ENCODE measurements at places on chromosomes 5 and 9.

- DNase-seq = no peak
These were observed 22.3 kb downstream of the GLIS3 start for GRCh38 chr9:4277531-4277991.

DNA sequence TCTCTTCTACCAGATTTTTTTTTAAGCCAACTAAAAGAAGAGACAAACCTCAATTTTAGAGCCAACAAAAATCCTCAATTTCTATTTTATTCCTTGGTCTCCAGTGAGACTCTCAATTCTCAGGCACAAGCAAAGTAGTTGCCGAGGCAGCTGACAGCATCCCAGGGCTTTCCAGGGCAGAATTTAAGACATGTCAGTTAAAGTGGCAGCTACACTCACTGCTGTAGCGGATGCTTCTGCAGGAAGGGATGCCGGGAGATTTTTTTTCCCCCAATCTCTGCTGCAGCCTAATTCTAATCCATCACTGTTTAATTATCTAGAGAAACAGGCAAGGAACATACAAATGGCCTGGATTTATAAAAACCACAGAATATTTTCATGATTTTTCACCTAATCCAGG is 57.0 kb downstream of the TTC39B start:
- no peak for DNase-seq

DNA sequence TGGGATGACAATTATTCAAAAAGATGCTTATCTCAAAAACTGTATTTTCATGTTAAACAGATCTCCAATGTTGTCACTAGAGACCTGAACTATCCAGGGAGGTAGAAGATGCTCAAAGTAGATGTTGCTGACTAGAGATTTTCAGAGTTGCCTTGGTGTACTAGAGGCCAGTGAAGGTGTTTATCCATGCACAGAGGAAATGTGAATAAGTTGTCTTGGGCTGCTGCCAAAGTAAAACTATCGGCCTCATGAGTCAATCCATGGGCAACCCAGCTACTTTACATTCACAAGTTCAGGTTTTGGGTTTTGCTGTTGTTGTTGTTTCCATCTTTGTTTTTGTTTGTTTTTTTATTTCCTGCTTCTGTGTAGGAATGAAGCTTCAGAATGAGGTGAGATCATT is 141.1 kb upstream of the RANBP3L start:
- no peak for DNase-seq

GRCh38 chr5:12745537-12745936 is 841.3 kb upstream of the CTNND2 start:
- no peak for DNase-seq

- DNase-seq = no peak
These were observed 2.8 kb upstream of the RICTOR start for GRCh38 chr5:39076757-39077728.

DNA sequence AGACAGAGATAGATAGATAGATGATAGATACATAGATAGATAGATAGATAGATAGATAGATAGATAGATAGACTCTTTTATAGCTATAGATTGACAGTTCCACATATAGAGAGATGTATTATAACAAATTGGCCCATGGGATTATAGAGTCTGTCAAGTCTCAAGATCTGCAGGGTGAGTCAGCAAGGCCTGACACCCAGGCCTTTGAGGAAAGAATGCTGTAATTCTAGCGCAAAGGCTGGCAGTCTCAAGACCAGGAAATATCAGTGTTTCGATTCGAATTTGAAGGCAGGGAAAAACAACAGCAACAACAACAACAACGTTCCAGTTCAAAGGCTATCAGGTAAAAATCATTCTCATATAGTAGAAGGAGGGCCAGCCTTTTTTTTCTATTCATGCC is 339.2 kb upstream of the CDH9 start:
- DNase-seq = no peak

DNA sequence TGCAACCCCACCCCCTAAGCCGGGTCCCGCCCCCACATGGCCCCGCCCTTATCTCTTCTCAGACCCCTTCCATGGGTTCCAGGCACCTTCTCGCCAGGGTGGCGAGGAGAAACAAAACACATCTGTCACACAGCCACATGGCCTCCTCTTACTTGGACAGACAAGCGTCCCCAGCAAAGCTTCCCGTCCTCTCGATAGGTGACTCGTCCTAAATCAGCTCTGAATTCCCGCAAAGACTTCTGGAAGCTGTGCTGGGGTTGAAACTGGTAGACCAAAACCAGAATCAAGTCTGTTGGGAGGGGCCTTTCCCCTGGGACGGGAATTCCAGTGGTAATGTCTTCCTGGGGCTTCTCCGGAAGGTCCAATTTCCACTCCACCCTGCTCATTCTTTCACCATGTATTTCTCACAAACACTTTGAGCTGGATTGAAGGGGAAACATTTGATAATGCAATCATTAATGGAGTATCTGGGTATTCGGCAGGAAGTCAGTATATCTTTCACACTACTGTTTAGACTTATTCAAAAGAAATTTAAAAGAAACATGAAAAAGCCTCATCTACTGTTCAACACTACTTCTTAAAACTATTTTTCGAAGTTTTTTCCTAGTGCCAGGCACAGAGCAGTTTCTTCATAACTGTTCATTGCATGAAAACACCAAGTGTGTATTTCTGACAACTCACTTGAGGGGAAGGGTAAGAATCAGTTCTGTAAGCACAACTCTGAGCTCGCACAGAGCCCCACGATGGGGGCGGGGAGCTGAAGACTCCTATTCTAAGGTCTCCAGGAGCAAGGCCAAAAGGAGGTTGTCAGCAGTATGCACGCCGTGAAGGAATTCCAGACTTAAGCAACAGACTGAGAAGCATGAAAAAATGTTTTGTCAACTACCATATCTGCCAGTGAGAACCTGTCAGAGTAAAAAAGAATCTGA is 644 bp upstream of the CTNNAL1 start:
- no peak for DNase-seq
